ENCODE measurements at places on chromosomes 1 and 21. TPM values are rescaled to one million over a fixed set of nuclear protein-coding genes. Genes with fewer than 3 reads are reported as not detected.

GRCh38 chr1:201511941-201512539 lies 5.1 kb upstream of the CSRP1 start:
- no peak overlapping the region for H3K27ac ChIP-seq
- H3K4me1 ChIP-seq, result peaks cover 3% of the 10 kb centered on the region
- no peak overlapping the region for H3K4me3 ChIP-seq
- no peaks in the 10 kb centered on the region for H3K36me3 ChIP-seq

The BSND gene
- 0.43 TPM for total RNA-seq

GRCh38 chr1:96979304-96980268 lies 258.0 kb downstream of the PTBP2 start:
- no peaks in the 10 kb centered on the region for H3K27me3 ChIP-seq
- H3K27ac ChIP-seq, result no peak overlapping the region
- no peak overlapping the region for H3K4me3 ChIP-seq
- H3K4me1 ChIP-seq, result peaks cover 7% of the 10 kb centered on the region
- no peak for DNase-seq

DNA sequence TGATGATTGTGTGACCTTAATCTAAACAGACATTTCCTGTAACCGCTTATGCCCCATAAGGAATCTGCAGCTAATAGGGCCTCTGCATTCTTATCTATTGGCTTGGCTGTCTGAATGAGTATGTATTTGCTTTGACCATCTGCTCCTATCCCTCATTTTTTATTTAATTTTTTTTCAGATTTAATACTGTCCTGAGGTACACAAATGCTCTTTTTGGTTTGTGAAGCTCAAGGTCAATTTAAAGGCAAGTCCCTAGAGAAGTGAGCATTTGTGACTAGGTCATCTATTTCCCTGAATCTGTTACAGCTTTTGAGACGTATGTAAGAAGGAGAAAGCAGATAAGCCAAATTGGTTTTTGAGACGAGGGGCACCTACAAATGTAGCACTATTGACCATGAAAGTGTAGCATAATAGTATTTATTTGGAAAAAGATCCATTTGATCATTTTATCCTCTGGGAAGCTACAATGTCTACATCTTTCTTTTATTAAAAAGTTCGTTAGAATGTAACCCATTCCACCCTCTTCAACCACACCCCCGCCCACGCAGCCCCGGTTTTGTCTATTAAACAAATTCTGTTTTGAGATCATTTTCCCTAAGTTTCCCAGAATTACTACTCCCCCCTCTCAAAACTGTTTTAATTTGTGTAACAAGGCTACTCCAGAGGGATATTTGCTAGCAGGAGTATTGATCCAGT lies 69.2 kb upstream of the HSPA13 start:
- H3K27me3 ChIP-seq, result no peaks in the 10 kb centered on the region
- no peaks in the 10 kb centered on the region for H3K36me3 ChIP-seq
- no peak overlapping the region for H3K4me3 ChIP-seq
- H3K4me1 ChIP-seq, result no peaks in the 10 kb centered on the region
- DNase-seq, result no peak

DNA sequence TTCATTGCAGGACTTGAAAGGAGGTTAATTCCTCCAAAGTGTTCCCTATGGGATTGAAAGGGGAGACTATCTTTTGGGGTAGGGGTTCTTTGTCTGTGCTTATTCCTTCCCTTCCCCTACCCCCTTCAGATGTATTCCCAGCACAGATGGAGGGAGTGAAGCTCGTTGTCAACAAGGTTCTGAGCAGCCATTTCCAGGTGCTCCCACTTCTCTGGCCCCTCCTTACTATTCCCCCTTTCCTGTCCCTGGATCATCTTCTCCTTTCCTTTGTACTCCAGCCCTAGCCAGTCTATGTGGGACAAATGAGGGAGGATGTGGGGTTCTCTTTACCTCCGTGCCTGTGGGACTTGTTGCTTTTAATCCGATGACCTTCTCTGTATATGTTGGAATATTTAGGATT lies 899 bp downstream of the TOMM40L start:
- H3K4me1 ChIP-seq, result peaks cover 2% of the 10 kb centered on the region
- no peaks in the 10 kb centered on the region for H3K27me3 ChIP-seq
- H3K27ac ChIP-seq, result no peak overlapping the region
- H3K36me3 ChIP-seq, result peaks cover 10% of the 10 kb centered on the region
